ENCODE measurements at places on chromosomes 11 and 22.

DNA sequence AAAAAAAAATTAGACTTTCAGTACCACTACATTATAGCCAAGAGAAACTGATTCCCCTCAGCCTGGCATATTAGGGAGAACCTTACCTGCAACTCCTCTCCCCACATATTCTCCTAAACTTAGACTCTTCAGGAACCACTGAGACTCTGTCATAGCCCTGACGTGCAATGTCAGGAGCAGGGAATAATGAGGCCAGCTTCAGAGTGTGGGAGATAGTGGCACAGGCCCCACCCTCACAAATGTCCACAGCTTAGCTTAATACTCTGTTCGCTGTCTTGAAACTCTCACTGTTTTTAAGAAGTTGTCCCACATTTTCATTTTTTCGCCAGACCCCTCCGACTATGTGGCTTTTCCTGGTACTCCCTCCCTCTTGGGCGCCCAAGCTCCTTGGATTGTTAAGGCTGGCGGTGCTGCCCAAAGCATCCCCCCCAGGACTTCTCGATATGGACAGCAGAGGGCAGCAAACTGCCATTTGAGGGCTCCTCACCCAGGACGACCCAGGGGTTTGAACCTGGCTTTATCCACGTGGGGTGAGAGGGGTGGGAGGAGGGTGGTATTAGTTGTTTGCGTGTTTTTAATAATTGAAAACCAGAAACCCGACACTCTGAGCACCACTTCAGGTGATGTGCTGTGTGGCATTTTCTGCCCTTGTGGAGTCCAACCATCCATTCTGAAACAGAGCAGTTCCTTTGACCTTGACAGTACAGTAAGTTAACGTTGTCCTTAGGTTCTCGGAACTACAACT is 45.2 kb upstream of the RASSF10 start:
- DNase-seq: no peak

GRCh38 chr22:30877662-30878515 is 90.7 kb downstream of the MORC2 start:
- no peak for DNase-seq

- DNase-seq: no peak
Observed at GRCh38 chr22:41320416-41321240, 19.3 kb downstream of the ZC3H7B start.

- DNase-seq: no peak
Observed at GRCh38 chr11:26087120-26087935, 244.6 kb upstream of the ANO3 start.

DNA sequence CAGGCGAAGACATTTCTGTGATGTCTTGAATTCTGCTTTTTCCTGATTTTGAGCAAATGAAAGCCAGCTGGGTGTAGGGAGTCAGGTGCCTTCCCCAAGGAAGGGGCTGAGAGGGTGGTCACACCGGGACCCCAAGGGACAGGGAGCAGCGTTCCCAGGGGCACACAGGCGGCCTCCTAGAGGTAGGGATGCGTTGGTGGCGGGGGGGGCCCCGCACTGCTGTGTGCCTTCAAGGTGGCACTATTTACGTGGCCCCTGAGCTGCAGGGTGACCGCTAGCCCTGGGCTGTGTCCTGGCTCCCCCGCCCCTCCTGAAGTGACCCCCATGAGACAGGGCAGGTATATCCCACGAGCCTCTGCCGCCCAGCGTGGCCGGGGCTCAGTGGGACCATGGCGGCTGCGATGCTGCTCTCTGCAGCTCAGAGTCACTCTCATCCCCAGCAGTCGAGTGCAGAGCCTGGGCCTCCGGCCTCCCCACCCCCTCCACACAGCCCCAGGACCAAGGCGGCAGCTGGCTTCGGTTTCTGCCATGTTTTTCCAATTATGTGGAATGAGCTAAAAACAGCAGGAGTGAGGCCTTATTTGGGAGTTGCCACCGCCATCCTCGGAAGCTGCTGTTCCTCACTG is 60.9 kb downstream of the LRP5 start:
- DNase-seq: peak; percentile 31

DNA sequence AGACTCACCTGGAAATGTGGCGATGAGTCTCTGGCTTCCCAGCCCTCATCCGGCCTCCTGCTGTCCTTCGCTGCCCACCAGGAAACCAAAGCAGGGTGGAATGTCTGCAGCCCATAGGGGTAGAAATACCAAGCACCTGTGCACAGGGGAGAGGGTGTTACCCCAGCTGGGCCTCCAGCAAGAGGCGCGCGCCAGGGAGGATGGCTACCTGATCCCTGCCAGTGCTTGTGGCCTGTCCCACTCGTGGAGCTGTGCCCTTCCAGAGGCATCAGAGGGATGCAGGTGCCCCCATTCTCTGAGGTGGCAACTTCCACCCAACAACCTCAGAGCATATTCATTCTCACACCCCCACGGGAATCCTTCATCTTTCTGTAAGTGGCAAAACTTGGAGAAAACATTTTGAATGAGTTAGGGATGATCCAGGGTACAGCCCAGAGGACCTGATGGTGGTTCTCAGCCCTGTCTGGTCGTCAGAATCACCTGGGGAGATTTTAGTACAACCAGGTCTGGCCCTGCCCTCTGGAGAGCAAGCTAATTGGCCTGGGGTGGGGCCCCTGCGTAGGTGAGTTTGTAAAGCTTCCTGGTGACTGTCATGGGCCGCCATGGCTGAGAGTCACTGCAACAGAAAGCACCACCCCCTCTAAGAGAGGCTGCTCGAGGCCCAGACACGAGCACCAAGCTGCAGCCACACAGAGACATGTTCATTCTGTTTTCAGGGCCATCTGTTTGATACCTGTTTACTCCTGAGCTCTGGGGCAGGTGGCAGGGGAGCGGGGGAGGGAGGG is 9.9 kb downstream of the SUN2 start:
- no peak for DNase-seq

GRCh38 chr22:26453216-26453615 is 24.2 kb downstream of the ASPHD2 start:
- DNase-seq: no peak

DNA sequence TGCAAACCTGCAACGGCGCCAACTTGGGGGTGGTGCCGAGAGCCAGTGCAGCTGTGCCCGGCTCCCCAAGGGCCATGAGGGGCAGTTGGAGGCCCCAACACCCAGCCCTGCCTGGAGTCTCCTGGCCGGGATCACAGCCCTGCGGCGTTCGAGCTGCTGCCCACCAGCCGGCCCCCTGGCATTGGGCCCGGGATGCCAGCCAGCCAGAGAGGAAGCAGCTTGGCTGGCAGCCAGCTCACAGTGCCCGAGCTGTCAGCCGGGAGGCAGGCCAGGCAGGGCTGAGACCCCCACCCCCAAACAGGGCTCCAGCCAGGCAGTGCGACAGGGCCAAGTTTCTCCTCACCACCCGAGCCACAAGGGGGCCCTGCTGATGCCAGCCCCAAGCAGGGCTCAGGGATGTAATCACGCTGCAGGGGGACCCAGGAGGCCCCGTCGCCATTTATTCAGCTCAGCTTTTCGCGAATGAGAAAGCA is 26.0 kb upstream of the TCF20 start:
- no peak for DNase-seq

DNA sequence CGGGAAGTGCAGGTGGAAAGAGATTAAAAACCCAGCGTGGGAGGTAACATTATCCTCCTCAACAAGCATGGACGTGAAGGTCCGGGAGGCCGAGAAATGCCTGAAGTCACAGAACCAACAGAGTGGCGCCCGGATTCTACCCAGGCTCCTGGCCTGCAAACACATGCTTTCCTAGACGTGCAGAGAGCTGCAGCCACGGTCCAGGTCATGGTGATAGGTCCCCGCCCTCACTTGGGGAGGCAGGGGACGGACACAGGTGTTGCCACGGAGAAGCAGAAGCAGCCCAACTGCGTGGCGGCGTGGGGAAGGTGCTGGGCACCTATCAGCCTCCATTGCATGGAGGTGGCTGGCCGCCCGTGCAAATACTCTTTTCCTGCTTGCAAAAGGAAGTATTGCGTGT is 148.8 kb downstream of the MPPED1 start:
- DNase-seq: no peak

GRCh38 chr11:72787216-72788104 is 6.4 kb downstream of the STARD10 start:
- DNase-seq: no peak

- no peak for DNase-seq
Observed at GRCh38 chr11:115377882-115378296, 126.3 kb downstream of the CADM1 start.

DNA sequence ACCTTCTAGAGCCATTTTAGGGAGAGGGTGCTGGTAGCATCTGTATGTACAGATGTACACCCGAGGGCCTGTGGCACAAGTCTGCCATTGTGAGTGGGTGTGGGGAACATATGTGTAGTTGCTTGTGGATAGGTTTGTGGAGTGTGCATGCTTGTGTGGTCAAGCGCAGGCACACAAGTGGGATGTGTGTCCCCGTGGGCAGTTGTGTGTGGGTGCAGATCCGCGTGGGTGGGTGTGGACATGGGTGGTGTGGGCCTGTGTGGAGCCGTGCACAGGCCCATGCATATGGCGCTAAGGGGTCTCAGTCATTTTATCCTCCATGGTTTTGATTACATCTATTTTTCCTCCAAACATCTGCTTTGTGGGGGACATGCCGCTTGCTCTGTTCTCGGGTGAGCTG is 28.8 kb downstream of the ALX4 start:
- DNase-seq: no peak

DNA sequence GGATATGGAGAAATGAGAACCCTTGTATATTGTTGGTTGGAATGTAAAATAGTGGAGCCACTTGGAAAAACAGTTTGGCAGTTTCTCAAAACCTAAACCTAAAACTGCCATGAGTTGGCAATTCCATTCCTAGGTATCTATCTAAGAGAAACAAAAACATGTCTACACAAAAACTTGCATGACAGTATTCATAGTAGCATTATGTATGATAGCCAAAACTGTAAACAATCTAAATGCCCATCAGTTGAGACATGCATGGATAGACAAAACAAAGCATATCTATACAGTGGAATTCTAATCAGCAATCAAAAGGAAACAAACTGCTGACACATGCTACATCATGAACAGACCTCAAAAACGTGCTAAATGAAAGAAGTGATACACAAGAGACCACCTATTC is 34.9 kb downstream of the TRAF6 start:
- no peak for DNase-seq

- DNase-seq: peak; percentile 65
Observed at GRCh38 chr11:96154802-96155520, 188.0 kb downstream of the MAML2 start.

- no peak for DNase-seq
Observed at GRCh38 chr22:23754980-23755636, 883 bp upstream of the VPREB3 start.

GRCh38 chr11:95544095-95544856 is 245.3 kb downstream of the FAM76B start:
- DNase-seq: peak; percentile 29

GRCh38 chr22:40635043-40635939 is 1.2 kb downstream of the MRTFA start:
- no peak for DNase-seq

- DNase-seq: no peak
Observed at GRCh38 chr11:111148121-111148520, 97.4 kb upstream of the POU2AF2 start.

DNA sequence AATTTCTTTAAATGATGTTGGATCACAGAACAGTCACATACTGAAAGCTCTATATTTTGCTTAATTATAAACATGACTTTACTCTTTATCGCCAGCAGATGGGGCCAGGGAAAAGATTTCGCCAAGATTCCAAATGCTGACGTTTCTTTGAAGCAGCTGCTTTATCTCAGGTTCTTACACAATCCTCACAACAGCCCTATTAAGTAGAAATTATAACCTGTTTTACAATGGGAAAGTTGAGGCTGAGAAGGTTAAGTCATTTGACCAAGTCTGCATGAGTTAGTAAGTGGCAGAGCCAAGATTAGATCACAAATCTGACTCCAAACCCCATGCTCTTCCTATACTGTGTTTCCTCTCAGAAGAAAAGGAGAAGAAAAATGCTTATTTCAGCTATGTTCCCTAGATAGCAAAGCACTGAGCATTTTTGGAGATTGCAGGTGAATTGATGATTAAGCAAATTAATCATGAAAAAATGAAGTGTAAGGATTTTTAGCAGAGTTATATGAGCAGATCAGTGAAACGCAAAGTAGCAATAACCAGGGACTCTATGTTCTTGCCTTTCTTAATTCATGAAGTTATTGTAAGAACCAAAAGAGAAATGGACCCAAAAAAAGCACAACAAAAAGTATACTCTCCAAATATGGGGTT is 79.0 kb downstream of the AASDHPPT start:
- DNase-seq: peak; percentile 30

DNA sequence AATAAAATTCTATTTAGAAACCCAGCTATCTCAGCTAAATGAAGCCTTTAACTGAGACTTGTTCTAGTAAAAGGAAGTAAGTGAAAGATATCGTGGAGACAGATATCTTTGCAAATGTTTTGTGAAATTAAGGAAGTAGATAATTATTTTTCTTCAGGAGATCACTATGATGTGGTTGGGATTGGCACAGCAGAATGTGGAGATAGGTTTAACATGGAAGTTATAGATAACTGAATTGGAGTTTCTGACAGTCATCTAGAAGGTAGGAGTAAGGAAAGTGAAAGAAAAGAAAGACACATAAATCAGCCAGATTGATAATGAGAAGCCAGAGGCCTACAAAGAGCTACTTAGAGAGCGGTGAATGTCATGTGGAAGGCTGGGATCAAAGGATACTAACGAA is 4.7 kb upstream of the CASP5 start:
- no peak for DNase-seq

DNA sequence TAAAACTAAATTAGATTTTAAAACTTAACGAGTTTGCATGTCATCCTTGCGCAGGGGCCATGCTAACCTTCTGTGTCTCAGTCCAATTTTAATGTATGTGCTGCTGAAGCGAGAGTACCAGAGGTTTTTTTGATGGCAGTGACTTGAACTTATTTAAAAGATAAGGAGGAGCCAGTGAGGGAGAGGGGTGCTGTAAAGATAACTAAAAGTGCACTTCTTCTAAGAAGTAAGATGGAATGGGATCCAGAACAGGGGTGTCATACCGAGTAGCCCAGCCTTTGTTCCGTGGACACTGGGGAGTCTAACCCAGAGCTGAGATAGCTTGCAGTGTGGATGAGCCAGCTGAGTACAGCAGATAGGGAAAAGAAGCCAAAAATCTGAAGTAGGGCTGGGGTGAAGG is 10.6 kb downstream of the LIMK2 start:
- DNase-seq: no peak

DNA sequence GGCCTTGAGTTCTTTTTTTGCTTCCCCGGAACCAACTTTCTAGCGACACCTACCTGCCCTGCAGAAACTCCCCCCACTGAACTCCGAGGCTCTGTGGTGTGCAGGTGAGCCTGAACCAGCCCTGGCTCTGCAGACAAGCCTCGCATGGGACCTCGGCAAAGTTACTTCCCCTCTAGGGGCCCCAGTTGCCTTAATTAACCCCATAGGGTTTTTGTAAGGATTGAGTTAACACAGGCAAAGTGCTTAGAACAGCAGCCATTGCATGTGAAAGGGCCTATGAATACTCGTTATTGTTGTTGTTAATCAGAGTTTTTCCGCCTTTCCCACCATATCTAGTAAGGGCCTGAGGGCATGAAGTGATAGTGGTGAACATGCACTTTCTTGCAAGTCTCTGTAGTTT is 12.6 kb upstream of the SYT13 start:
- no peak for DNase-seq

- no peak for DNase-seq
Observed at GRCh38 chr11:34250732-34251588, 106.8 kb downstream of the ABTB2 start.

- DNase-seq: no peak
Observed at GRCh38 chr11:86678823-86679222, 6.4 kb upstream of the ME3 start.
